ENCODE measurements at places on chromosomes 2 and 18.

GRCh38 chr2:236273126-236273525, 8.9 kb upstream of the ASB18 start:
- no peak for DNase-seq

DNA sequence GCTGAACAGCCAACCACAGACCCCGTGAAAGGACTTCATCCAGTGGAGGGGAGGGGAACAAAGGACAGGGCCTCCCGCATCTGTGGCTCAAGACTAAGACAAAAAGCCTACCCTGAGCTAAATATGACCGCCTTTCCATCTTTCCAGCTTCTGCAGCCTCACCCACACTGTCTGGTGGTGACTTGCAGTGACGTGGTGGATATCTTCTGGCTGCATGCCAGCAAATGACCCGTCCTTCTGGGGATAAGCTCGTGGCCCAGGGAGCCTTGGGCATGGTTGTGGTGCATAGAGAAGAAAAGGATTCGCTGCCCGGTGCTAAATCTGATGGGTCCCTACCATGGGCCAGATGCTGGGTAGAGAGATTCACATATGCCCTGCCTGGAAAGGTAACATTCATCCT, 8.7 kb upstream of the NGEF start:
- DNase-seq, result no peak

- DNase-seq, result no peak
These were observed 126.1 kb downstream of the COL6A3 start for GRCh38 chr2:237287872-237288271.

DNA sequence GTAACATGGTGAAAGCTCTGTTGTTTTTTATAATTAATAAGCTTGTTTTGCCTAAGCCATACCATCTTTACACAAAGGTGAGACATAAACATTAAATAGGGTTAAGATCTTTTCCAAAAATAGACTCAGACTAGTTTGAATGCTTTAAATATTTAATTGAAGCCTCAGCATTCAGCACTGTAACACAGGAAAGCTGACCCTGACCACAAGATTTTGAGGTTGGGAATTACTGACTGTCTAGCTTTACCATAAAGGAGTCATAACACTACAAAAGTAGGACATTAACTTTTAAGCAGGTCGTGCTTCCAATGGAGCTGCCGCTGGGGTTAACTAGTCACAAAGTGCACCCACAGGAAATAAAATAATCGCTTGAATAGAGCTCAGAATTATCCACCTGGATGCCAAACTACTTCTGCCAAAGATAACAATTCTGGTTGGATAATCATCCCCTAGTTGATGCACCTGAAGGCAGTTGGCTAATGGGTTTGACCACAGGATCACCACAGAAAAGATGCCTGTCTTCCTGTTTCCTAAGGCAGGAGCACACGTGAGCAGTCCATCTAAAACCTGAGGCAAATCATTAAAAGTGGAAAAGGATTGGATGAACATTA, 106.2 kb downstream of the COBLL1 start:
- no peak for DNase-seq

DNA sequence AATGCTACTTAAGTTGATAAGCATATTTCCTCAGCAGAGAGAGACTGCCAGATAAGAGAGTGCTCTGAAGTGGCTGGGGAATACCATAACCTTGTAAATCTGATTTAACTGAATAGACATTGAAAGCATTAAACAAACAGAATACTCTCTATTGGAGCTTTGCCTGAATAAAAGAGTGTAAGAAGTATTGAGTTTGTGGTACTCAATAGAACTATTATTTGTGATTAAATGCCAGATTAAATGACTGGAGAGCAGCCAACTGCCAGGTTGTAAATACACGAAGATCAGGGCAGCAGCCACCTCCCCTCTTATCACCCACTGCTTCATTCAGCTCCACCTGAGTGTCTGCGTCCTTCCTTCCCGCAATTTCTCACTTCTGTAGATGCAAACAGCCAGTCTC, 373.6 kb downstream of the DCDC2C start:
- no peak for DNase-seq

- no peak for DNase-seq
These were observed 124.0 kb downstream of the PRELID3A start for GRCh38 chr18:12531749-12532148.

DNA sequence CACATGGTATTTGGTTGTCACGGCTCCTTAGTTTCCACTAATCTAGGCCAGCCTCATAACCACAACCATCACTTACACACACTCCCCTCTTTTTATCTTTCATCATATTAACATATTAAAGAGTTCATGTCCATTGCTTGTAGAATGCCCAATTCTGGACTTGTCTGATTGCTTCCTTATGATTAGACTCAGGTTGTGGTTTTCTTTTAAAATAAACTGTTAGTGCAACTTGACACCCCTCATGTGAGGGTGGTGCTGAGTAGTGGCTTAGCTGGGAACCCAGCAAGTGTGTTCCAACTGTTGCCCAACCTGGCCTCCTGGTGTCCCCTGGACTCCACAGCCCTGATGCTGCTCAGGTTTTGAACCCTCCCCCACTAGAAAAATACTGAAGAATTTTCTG, 20.1 kb upstream of the CD207 start:
- DNase-seq, result peak; percentile 19

GRCh38 chr2:168278424-168278888, 31.1 kb upstream of the STK39 start:
- no peak for DNase-seq

DNA sequence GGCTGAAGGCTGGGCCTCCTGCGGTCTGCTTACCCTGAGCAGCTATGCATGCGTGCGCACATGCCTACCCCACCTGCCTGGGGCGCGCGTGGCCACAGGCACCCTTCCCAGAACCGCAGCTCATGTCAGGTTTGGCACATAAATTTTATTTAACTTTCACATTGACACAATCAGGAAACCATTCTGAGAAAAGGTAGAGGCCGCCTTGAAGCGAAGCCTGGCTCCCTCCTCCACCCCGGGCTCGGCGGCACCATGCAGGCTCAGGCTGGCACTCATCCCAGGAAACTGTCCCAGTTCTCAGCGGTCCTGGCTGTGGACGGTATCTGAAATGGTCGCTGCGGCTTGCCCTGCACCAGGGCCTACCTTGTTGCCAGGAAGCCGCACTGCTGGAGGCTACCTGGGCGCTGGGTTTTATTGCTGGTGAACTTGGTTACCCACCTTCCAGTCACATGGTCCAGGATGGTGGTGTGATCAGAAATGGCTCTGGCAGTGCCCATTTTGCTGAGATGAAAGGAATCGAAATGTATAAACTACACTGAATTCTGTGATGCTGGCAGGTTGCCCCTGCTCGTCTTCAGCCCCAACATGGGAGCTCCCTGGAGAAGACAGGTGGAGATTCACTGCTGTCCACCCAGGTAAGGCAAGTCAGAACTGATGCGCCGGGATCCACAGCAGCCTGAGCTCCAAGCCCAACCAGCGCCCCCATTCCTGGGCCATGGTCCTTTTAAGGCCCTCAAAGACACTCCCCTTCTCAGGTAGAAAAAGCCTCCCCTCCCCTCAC, 25.5 kb downstream of the CHST10 start:
- DNase-seq, result no peak

Measured in HFF-Myc (cell line).